ENCODE measurements at places on chromosomes 3 and 15.

DNA sequence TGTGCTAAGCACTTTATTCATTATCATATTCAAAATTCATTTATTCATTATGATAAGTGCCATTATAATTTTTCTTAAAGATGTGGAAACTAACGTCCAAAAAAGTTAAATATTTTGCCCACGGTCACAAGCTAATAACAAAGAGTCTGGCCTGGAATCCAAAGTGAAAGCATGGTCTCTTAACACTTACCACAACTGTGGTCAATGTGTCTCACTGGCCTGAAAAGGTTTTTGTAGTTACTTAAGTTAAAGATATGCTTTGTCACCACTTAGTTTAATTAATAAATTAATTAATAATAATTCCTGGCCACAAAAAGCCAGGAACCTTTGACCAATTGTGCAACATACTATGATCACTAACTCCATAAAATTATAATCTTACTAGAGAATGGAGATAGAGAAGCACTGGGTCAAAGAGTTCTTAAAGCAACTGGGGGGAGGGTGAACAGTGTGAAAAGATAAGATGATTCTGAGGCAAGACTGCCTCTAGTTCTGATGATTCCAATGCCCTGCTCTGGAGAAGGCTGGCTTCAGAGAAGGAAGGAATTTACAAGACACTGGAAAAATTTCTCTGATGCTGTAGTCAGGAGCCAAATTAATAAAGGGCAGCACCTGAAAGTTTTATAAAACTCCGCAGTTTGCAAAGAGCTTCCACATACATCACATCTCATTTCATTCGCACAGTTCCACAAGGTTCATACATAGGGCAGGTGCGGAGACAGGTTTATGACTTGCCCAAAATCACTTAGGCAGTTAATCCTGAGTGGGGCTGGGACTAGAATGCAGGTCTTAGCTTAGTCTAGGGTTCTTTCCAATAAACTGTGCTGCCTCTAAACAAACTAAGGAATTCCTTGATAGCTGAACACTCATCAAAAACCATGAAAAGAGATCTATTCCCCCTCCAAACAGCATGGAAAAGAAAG is 32.5 kb downstream of the NPTN start:
- DNase-seq: no peak

DNA sequence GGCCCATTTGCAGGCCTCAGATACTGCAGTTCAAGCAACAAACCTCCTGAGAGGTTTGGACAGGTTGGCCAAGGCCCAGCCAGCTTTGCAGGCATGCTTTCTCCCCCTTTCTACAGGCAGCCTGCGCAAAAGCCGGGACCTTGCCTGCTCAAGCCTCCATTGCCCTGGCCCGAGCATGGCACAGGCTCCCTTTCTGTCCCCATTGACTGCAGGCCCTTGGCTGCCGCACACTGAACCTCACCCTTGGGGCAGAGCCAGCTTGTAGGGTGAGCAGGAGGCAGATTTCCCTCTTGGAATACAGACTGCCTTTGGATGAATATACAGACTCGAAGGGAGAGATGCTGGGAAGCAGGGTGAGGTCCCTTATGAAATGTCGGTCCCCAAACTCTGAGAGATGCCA is 461.7 kb upstream of the PROK2 start:
- no peak for DNase-seq

- peak; percentile 19 for DNase-seq
Measured at GRCh38 chr3:166013073-166013679, 176.0 kb upstream of the BCHE start.

GRCh38 chr3:49351521-49352011 is 6.6 kb downstream of the GPX1 start:
- DNase-seq: no peak

GRCh38 chr15:69748131-69748530 is 295.5 kb downstream of the RPLP1 start:
- no peak for DNase-seq
